ENCODE measurements at places on chromosomes 5 and 9.
A peak's percentile ranks its signal among the peaks of the same experiment; 100 is the strongest.

- DNase-seq = no peak
Observed at GRCh38 chr9:112028242-112029221, 131.9 kb downstream of the UGCG start.

DNA sequence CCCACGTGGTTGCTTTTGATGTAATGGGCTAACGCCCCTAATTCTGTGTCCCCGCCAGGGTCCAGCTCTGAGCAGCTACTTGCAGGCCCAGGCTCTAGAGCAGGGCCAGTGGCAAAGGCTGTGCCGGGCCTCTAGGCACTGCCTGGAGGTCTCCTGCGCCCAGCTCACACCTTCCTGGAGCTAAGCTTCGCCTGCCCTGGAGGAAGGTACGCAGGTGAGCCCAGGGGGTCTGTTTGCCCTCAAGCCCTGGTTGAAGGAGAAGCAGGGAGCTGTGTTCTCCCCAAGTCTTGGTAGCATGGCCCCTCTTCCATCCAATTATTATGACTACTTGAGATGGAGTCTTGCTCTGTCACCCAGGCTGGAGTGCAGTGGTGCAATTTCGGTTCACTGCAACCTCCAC, 5.2 kb upstream of the LMX1B start:
- no peak for DNase-seq

DNA sequence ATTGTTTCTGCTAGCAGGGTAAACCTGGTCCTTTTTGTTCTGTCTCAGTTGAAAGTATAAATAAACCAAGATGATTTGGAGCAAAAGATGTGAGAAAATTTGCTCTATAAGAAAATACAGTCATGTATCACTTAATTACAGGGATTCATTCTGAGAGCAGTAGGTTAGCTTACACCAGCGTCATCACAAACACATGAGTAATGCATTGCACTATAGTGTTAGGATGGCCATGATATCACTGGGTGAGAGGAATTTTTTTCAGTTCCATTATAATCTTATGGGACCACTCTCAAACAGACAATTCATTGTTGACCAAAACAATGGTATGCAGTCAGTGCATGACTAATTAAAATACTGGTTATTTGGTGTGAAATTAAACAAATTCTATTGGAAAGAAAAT, 430.9 kb downstream of the CHSY3 start:
- DNase-seq = no peak

- no peak for DNase-seq
Observed at GRCh38 chr9:85964526-85964925, 23.6 kb downstream of the NAA35 start.

GRCh38 chr9:129174102-129174723, 3.8 kb downstream of the IER5L start:
- peak; percentile 85 for DNase-seq

Measured in forelimb muscle (tissue), 1 donor.